CD8-positive, alpha-beta memory T cell (primary cell): ENCODE measurements at places on chromosomes 6 and 20.
A peak's percentile ranks its signal among the peaks of the same experiment; 100 is the strongest.

GRCh38 chr6:74853991-74854390 lies 351.9 kb downstream of the COL12A1 start:
- DNase-seq: no peak

- DNase-seq: no peak
These were observed 24.4 kb downstream of the NCR2 start for GRCh38 chr6:41359617-41360313.

- DNase-seq: peak; percentile 50
These were observed 623 bp upstream of the SNX9 start for GRCh38 chr6:157822245-157823000.

GRCh38 chr6:53513056-53513455 lies 31.8 kb downstream of the GCLC start:
- DNase-seq: no peak

DNA sequence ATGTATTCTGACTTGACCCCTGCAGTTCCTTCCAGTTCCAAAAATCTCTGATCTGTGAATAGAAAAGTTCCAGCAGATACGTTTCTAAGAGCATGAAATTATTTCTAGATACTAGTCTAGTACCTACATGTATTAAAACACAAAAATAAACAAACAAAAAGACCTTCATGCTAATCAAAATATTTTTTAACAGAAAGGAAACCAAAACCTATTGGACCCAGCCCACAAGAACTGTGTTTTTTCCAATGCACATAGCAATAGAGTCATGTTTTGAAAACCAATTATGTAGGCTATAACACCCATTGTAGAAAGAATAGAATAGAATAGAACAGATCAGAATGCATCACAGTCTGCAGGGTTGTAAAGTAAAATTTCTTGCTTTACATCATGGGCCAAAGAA lies 158.6 kb upstream of the TNFAIP3 start:
- DNase-seq: no peak

DNA sequence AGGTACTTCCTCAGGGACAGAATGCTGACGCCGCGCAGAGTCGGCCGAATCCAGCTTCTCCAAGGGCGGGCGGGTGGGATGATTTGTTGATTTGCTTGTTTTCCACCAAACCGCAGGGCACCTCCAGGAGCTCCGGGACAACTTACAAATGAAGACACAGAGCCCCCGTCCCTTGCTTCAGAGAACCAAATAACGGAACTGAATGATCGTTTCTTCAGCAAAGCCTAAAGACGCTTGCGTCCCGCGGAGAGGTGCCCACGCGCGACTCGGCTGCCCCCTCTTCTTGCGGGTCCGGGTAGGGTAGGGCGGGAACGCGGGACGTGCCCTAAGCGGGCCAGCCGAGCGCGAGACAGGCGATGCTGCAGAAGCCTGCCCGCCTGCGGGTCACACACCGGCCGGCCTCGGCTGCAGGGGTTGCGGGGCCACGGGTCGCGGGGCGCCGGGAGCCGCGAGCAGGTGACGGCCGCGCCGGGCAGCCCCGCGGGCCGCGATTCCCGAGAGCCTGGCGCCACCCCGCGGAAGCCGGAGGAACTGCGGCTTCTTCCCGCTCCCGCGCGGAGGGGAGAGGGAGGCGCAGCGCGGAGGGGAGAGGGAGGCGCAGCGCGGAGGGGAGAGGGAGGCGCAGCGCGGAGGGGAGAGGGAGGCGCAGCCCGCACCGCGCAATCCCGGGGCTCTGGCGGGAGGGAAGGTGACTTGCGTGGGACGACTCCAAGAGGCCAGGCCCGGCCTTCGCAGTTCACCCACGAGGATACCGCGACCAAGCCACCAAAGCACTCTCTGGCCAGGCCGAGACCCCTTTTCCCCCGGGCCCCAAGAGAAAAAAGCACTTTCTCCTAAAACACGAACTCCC lies 7.7 kb upstream of the FOXF2 start:
- DNase-seq: peak; percentile 20

GRCh38 chr6:37952027-37952426 lies 132.5 kb downstream of the ZFAND3 start:
- no peak for DNase-seq

DNA sequence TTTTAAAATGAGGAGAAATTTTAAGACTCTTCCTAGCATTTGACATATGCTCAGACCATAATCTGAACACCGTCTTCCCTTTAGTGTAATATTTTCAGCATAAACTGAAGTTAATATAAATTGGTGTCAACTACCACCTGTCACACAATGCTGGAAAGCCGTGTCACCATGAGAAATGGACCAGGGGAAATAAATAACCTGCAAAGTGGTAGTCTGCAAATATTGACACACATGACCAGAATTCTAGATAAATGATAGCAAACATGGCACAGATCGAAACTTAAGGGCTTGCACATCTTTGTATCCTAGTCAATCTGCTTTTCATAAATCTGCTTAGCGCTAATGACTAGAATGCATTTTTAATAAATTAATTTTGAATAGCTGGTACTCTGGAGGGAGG lies 191.9 kb downstream of the CD83 start:
- no peak for DNase-seq

DNA sequence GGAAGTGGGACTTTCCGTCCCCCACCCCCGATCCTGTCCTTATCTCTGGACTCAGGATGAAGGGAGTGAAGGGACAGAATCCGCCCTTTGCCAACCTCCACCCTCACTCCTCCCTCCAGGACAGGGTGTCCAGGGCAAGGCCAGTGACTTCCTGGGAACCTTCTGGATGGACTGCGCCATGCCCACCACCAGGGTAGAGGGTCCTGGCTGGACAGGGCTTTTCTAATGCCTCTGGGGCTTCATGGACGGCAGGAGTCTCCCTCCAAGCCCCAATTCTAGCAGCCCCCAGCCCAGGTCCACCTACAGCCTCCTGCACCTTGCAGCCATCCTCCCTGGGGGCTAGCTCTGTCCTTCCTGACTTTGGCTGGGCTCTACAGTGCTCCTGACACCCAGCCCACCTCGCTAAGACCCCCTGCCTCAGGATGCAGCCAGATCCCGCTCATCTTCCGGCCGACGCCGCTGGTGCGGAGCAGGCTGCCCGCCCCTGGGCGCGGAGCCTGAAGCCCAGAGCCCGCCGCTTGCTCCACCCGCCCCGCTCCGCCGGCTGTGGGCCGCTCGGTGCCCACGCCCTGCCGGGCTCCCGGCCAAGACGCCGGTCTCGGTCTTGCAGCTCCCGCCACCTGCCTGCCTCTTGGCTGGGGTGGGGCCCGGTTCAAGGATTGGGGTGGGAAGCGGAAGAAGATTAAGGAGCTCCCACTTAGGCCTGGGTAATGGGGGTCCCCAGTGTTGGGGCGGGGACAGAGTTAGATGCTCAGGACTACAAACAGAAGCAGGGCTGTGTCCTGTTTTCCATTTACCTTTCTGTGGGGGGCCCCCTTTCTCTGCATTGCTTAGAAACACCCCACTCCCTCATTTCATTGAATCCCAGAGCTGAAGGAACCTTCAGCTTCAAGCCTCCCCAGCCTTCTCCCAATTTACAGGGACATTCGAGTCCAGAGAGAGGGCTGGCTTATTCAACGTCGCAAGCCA lies 72.8 kb downstream of the MDGA1 start:
- DNase-seq: no peak

GRCh38 chr20:25229486-25230165 lies 18.3 kb upstream of the PYGB start:
- DNase-seq: no peak

- DNase-seq: peak; percentile 70
These were observed 1.5 kb downstream of the SIGLEC1 start for GRCh38 chr20:3710703-3711483.

- DNase-seq: no peak
These were observed 79.1 kb downstream of the LYRM2 start for GRCh38 chr6:89559487-89559886.

DNA sequence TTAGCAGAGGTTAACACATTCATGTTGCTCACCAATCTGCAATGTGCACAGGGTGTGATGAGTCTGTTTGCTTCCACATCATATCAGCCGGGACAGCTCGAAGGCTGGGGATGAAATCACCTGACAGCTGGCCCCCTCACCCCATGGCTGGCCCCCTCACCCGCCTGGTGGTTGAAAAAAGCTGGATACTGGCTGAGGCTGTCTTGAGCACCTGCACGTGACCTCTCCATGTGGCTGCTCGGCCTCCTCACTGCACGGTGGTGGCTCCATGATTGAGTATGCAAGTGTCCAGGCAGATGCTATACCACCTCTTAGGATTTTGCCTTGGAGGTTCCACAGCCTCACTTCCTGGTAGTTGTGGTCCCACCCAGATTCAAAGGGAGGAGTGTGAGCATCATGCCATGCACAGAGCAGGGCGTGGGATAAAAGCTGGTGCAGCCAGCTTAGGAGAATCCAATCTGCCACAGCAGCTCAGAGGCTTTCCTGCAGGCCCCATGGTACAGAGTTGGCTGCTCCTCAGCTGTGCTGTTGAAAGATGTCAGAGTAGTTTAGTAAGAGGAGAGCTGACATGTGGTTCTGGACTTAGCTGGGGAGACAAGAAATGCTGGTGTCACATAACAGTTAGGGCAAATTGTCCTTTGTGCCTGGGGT lies 29.6 kb upstream of the SYNDIG1 start:
- DNase-seq: no peak

- no peak for DNase-seq
These were observed 50.8 kb downstream of the GMDS start for GRCh38 chr6:2194643-2195042.

DNA sequence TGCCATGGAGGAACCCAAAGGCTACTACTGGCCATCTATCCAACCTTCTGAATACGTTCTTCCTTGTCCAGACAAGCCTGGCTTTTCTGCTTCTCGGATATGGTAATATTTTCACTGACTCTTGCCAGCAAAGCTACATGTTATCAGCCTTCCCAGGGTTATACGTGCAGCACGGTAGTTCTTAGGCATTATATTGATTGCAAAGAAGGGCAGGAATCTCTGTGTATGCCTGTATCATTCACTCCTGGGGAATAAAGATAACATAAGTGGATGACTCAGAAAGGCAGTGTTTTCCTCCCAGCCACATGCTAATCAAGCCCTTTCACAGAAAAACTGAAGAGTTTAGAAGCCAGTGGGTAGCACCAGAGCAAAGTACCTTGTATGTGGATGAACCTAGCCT lies 98.7 kb downstream of the ADGRG6 start:
- no peak for DNase-seq

DNA sequence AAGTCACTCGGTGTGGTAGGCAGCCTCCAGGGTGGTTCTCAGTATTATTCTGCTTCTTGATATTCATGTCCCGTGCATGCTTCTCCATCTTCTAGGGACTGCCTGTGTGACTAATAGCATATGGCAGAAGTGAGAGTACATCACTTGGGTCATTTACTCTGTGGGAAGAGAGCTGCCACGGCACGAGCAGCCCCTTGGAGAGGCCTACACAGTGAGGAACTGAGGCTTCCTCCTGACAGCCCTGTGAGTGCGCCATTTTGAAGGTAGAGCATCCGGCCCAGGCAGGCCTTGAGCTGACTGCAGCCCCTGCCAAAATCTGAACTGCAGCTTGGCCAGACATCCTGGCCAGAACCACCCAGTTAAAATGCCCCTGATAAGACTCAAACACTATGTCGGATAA lies 17.3 kb upstream of the MCUR1 start:
- no peak for DNase-seq

DNA sequence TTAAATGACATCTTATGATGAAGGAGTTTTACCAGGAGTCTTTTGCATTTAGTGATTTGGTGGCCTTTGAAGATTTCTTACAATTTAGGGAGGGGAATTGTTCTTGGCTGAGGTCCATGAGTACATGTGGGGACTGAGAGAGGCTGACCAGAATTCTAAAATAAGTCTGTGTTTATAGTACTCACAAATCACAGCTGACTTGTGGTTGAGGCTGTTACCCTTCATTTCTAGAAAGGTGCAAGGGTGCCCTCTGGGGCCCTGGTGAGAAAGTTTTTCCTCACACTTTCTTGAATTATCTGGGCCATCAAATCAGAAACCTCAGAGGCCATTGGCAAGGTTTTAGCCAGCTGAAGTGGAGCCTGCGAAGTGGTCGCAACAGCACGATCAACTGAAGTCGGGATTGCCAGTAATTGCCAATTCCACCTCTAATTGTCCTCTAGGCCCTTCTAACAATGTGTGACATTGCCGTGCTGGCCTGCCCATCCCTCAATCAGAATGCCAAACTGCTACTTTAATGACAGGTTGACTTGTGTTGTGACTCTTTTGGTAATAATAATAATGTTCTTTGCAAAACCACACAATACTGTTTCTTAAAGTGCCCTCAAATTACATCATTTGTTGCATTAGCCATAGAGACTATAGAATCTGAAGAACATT lies 221.6 kb downstream of the OGFRL1 start:
- DNase-seq: no peak

GRCh38 chr6:148429423-148429822 lies 86.8 kb downstream of the SASH1 start:
- DNase-seq: no peak

DNA sequence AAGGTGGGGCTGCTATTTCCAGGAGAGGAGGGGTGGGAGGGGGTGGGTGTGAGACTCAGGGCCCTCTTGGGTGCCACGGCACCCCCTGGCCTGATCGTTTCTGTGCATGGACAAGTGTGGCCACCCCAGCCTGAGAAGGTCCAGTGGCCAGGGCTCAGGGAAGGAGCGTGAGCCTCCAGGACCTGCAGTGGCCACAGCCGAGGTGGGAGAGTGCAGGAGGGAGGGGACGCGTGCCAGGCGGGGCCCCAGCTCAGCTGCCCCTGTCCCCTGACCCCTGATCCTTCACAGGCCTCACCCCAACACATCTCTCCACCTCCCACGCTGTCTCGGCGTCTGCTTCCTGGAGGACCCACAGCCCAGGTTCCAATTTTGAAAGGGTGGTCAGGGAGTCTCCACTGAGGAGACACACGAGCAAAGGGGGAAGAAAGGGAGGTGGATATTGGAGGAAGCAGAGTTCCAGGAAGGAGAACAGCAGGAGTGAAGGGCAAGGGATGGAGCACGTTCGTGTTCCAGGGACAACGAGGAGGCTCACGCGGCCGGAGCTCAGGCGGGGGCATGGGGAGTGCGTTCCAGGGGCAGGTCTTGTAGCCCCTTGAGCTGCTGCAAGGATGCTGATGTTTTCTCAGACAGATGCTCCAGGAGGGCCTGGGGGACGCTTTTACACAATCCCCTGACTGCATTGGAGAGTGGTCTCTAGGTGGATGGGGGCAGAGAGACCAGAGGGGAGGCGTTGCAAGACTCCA lies 4.2 kb upstream of the HRH3 start:
- no peak for DNase-seq

DNA sequence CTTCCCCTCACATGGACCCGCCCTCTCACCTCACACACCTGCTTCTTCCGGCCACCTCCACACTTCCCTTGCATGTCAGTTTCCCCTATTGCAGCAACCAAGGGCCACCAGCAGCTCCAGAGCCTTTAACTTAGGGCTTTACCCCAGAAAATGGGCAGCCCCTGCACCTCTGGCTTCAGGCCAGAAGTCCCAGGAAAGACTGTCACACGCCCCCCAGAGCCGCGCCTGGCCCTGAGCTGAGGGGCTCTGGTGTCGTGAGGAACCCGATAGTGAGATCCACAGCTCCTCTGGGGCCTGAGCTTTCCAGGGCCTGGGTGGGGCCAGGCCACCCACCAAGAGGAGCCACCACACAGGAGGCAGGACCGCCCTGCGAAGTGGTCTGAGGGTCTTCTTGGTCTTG lies 182.4 kb downstream of the DLL1 start:
- no peak for DNase-seq

DNA sequence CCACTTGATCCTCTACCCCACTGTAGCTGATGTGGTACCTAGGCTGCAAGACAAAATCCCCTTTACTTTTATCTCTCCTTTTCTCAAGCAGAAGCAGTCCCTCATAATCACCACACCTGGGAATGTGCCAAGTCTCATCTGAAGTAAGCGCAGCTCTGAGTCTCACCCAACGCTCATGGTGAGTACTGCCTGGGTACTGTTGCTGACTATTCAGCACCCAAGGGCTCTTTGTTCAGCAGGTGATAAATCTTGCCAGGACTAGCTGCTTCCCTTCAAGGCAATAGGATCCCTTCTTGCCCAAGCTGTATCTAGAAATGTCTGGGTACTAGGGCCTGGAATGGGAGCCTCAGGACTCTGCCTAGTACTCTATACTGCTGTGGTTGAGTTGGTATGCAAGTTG lies 70.9 kb downstream of the GCLC start:
- DNase-seq: no peak
